Activated CD4-positive, CD25-positive, alpha-beta regulatory T cell (primary cell): ENCODE measurements at places on chromosomes 7 and 10.

- no peak for DNase-seq
These were observed 595.0 kb downstream of the ARL4A start for GRCh38 chr7:13282377-13282980.

DNA sequence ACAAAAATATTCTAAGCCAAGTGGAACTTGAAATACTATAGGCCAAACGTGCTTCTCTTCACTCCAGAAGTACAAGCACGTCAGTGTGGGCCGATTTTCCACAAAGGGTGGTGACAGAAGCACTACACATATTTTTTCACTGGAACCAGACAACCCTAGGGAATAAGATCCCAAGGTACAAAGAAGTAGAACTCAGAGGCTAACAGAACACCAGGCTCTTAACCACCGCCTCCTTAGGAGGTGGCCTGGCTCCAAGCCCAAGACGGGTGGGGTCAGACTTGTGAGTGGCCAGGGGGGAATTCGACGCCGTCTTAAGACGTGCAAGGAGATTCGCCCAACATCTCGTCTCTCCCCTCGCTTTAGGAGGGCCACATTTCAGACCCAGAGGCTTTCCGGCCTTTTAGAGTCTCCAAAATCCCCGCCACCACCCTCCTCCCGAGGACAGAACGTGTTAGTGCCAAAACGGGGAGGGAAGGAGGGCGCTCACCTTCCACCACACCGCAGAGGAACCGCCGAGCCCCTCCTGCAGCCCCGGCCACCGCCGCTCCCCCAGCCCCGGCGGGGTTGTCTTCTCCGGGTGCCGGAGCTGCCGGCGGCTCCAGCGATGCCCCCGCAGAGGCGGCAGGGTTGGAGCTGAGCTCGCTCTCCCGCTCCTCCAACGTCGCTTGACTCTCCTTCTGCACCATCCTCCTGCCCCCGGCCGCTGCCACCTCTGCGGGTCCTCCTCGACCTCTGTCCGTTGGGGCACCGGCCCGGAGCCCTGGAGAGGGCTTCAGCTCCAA lies 716 bp downstream of the OGA start:
- DNase-seq, result no peak

DNA sequence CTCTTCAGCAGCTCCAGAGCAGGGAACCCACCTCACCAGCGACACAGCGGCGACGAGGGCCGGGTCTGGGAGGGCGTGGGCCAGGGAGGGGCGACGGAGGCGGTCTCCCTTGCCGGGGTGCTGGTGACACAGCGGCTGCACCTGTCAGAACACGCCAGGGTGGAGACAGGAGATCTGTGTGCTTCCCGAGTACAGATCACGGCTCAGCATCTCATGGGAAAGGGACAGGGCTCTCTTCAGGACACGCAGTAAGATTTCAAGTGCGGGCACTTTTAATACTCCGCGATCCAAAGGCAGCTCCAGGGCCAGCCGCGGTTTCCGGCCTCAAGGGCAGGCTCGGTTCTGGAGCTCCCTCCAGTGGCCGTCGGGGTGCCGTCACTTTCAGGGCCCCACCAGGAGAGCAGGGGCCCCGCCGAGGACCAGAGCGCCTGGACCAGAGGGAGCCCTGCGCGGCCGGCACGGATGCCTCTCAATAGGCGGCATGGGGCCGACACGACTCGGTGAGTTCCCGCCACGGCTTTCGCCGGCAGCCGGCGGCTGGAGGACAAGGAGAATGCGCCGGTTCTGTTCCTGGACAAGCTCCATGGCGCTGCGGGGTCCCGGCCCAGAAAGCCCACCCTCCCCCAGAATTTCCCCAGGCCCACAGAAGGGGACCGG lies 21.4 kb downstream of the GPR146 start:
- peak; percentile 80 for DNase-seq

GRCh38 chr7:81002421-81002820 lies 83.6 kb upstream of the SEMA3C start:
- no peak for DNase-seq
